ENCODE measurements at places on chromosomes 2 and 18.

DNA sequence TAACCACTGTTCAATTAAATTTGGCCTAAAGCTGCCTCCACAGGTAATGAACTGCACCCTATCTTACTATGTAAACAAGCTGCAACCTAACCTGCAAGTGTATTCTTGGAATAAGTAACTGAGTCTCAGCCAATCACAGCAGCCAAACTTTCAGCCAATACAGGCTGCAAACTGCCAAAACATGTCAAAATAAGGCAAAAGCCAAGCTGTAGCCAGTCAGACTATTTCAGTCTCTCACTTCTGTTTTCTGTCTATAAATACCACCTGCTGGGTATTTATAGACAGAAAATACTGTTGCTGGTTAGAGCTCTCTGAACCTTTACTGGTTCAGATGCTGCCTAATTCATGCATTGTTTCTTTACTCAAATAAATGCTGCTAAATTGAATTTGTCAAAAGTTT is 14.3 kb downstream of the C2orf76 start:
- no peak for DNase-seq

GRCh38 chr2:231334179-231334930 is 61.2 kb upstream of the B3GNT7 start:
- DNase-seq = no peak

DNA sequence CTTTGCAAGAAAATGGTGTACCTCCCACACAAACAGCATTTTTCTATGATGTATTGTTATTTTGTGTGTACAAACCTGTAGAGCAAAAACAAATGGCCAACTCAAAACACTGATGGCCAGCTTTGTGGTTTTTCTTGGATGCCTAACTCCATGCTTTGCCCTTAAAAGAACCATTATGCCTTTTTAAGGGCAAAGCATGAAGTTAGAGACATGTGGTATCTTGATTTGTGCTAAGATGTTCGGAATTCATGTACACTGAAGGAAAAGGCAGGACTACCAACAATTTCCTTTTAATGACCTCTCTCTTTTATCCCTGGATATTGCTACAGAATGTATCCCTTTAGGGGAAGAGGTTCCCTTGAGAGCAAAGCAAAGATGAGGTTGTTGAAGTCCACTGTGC is 273.6 kb downstream of the SCG2 start:
- DNase-seq = no peak

GRCh38 chr2:207188626-207189419 is 23.1 kb upstream of the KLF7 start:
- DNase-seq = no peak

- no peak for DNase-seq
Measured at GRCh38 chr18:78722386-78722785, 257.2 kb upstream of the SALL3 start.

DNA sequence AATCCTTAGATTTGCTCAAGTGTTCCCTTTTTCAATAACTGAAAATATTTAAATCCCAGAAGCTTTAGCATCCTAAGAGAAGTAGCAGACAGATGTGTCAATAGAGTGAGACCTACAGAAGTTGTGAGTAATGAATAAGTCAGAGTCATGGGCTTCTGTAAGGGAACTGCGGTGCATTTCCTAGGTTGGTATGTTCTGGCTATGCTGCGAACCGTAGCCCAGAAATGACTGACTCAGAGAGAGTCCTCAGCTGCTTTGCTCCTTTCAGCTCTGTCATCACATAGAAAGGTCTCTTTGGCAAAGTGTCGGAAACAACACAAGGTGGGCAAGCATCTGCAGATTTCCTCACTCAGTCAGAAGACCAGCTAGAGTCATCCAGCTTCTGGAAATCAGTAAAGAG is 297.1 kb downstream of the ARHGAP15 start:
- no peak for DNase-seq

- no peak for DNase-seq
Measured at GRCh38 chr2:36266536-36267121, 88.9 kb upstream of the CRIM1 start.

- no peak for DNase-seq
Measured at GRCh38 chr2:80395251-80395650, 90.7 kb upstream of the LRRTM1 start.

GRCh38 chr2:181076658-181077057 is 96.3 kb downstream of the UBE2E3 start:
- DNase-seq = no peak

DNA sequence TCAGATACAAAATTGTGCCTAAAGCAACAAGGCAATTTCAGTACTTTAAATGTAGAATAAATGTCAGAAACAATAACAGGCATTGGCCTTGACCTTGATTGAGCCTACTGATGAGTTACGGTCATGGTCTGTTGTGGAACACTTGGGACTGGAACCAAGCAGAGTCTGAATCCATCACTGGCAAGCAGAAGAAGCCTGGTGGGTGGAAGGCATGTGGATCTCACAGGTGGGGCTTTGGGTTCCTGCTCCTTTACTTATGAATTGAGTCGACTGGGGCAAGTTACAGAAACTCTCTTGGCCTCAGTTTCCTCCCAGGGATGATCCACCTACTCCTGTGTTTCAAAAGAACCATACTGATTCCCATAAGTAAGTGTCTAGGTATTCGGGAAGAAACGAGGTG is 102.3 kb downstream of the KCNF1 start:
- no peak for DNase-seq

DNA sequence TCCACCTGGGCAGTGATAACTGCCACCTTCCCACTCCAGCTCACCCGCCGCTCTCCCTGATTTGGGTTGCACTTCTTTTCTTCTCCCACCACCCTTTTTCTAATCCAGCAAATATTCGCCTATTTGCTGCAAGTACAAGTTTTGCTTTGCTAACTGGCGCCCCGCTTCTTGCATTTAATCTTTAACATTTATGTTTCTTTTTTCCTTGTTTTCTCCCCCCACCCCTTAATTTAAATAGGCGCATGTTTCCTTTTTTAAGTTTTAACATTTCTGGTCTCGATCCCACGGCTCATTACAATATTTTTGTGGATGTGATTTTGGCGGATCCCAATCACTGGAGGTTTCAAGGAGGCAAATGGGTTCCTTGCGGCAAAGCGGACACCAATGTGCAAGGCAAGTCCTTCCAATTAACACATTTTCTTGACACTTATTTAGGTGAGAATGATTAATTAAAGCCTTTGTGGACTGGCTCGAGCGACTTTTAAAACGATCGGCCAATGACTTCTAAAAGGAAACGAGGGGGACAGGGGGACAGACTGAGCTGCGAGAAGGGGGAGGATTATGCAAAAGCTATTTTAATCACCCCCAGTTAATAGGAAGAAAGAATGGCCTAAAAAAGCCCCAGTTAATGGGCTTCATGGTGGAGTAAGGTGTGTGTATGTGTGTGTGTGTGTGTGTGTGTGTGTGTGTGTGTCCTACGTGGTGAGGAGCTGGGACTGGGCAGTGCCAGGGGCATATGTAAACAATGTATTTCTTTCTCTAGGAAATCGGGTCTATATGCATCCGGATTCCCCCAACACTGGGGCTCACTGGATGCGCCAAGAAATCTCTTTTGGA is 1.6 kb downstream of the TBR1 start:
- DNase-seq = no peak

GRCh38 chr2:54417577-54417976 is 38.5 kb upstream of the SPTBN1 start:
- no peak for DNase-seq

DNA sequence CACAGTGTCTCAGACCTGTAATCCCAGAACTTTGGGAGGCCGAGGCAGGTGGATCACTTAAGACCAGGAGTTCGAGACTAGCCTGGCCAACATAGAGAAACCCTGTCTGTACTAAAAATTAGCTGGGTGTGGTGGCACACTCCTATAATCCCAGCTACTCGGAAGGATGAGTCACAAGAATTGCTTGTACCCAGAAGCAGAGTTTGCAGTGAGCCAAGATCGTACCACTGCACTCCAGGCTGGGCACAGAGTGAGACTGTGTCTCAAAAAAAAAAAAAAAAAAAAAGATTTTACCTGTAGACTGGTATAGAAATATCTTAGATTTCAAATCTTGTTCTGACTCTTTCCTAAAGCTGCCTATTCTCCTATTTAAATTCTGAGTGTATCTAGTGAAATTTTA is 7.2 kb upstream of the KLHL29 start:
- DNase-seq = no peak

- no peak for DNase-seq
Measured at GRCh38 chr18:44096016-44096415, 584.7 kb upstream of the SETBP1 start.

DNA sequence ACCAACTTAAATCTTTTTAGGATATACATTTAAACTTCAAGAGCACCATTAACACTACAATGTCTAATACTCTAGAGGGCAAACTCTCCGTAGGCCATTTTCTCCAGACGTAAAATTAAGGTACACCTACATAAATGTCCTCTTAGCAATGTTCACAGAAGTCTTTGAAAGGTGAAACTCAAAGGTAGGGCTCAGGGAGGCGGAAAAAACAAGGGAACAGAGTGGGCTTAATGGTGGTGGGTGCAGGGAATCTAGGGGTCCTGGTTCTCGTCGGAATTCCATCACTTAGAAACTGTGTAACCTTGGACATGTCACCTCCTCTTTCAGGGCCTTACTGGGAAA is 668 bp downstream of the NFU1 start:
- no peak for DNase-seq

DNA sequence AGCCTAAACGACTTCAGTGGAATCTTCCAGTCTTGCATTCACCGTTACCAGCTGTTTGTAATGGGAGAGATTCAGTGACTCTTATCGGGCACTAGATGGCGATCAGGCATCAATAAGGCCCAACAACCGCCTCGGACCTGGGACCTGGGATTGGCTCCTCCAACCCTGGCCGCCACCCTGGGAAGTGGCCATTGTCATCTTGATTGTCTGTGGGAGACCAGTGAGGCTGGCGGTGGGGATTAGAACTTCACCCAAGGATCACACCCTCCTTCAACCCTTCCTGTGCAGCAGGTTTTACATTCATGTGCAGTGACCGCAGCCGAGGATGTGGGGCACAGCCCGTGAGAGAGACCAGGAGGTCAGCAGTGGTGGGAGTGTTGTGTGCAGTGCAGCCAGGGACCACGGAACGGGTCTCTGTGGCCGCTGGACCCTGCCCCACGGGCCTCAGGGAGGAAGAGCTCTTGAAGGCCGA is 85.3 kb downstream of the SPP2 start:
- DNase-seq = no peak

GRCh38 chr2:61463769-61464475 is 7.0 kb downstream of the USP34 start:
- no peak for DNase-seq
